Esophagus squamous epithelium (tissue), 5 donors: ENCODE measurements at places on chromosomes 5 and 9. TPM values are rescaled to one million over a fixed set of nuclear protein-coding genes. Genes with fewer than 3 reads are reported as not detected.

The BARHL1 gene
- total RNA-seq, result not detected

The SYK gene
- total RNA-seq, result 54.9 TPM

The GRIN3A gene
- 0.06 TPM for total RNA-seq

GRCh38 chr5:59724482-59725391, 168.8 kb downstream of the PDE4D start:
- H3K4me1 ChIP-seq, result peaks cover 13% of the 10 kb centered on the region
- no peak for DNase-seq
- no peaks in the 10 kb centered on the region for H3K36me3 ChIP-seq
- H3K27ac ChIP-seq, result no peak overlapping the region
- no peaks in the 10 kb centered on the region for H3K27me3 ChIP-seq

- DNase-seq, result no peak
- no peak overlapping the region for H3K27ac ChIP-seq
- no peaks in the 10 kb centered on the region for H3K27me3 ChIP-seq
- no peak overlapping the region for H3K4me3 ChIP-seq
- H3K4me1 ChIP-seq, result no peaks in the 10 kb centered on the region
- H3K36me3 ChIP-seq, result no peaks in the 10 kb centered on the region
These were observed 77.5 kb downstream of the CERT1 start for GRCh38 chr5:75433814-75434506.

DNA sequence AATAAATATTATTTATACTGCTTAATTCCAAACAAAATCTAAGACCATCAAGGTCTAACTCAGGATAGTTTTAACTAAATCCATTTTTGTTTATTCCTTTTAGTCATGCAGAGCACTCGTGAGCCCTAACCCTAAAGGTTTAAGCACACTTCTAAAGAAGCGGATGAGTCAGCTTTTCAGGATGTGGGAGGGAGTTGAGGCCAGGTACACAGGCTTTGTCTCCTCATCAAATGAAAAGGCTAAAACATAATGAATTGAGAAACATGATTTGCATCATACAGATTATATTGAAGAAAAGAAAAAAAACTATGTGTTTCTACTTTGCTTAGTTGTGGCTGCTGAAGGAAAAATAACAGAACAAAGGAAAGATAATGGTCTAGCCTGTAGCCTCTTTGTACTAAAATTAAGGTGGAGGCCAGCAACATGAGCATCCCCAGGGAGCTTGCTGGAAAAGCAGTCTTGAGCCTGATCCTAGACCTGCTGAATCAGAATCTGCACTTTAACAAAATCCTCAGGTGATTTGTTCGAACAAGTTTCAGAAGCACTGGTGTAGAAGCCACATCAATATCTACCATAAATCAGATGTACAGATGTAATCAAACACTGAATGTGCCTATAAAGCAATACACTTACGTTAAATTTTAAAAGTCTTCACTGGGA, 21.1 kb upstream of the ISCA1 start:
- no peak for DNase-seq
- no peaks in the 10 kb centered on the region for H3K27me3 ChIP-seq
- peaks cover 20% of the 10 kb centered on the region for H3K36me3 ChIP-seq
- H3K27ac ChIP-seq, result no peak overlapping the region
- H3K4me3 ChIP-seq, result no peak overlapping the region

- H3K4me1 ChIP-seq, result peaks cover 50% of the 10 kb centered on the region
- DNase-seq, result no peak
- no peak overlapping the region for H3K4me3 ChIP-seq
These were observed 26.6 kb downstream of the RUSC2 start for GRCh38 chr9:35516479-35516878.

GRCh38 chr5:158928404-158928803, 171.3 kb downstream of the EBF1 start:
- no peak overlapping the region for H3K4me3 ChIP-seq
- H3K27me3 ChIP-seq, result no peaks in the 10 kb centered on the region
- no peaks in the 10 kb centered on the region for H3K36me3 ChIP-seq

DNA sequence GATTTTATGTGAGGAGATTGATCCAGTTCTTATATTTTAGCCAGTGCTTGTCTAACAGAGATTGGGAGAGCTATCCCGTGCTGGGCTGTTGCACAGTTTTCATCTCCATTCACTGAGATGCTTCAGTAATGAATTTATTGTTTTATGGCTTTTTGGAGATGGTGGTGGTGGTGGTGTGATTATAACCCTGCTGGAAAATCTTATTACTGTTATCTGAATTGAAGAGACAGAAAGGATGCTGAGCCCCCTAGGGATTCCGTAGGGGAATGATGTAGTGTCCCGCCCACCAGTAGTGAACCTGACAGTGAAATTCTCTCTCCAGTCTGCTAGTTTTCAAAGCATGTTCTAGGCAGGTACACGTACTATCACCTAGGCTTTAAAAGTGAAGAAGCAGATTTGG, 1.9 kb downstream of the RAI14 start:
- H3K36me3 ChIP-seq, result no peaks in the 10 kb centered on the region
- peak overlapping the region; percentile 88 for H3K4me3 ChIP-seq
- peaks cover 34% of the 10 kb centered on the region for H3K4me1 ChIP-seq
